Heart right ventricle (tissue), 16 donors: ENCODE measurements at places on chromosomes 5 and 9. TPM values are rescaled to one million over a fixed set of nuclear protein-coding genes. Genes with fewer than 3 reads are reported as not detected.

Gene TMEM171
- polyA plus RNA-seq, result not detected

Gene TUSC1
- 4.3 TPM for polyA plus RNA-seq

Gene RAPGEF1
- 39.9 TPM for polyA plus RNA-seq

Gene SPATA31C1
- not detected for polyA plus RNA-seq

Gene WDR38
- not detected for polyA plus RNA-seq

Gene OLFML2A
- polyA plus RNA-seq, result 5.9 TPM

Gene TTLL11
- 2.6 TPM for polyA plus RNA-seq

Gene PCDHB2
- polyA plus RNA-seq, result 0.58 TPM

Gene KCNT1
- polyA plus RNA-seq, result 3.1 TPM

Gene P4HA2
- 27.2 TPM for polyA plus RNA-seq

Gene ST8SIA4
- 0.70 TPM for polyA plus RNA-seq

Gene CLK4
- 6.0 TPM for polyA plus RNA-seq

Gene NELFB
- polyA plus RNA-seq, result 31.5 TPM

Gene GAPT
- 0.20 TPM for polyA plus RNA-seq

Gene ZNF618
- 0.59 TPM for polyA plus RNA-seq

Gene TNC
- 12.1 TPM for polyA plus RNA-seq

Gene TLX3
- not detected for polyA plus RNA-seq

Gene ROR2
- polyA plus RNA-seq, result 0.44 TPM

Gene ANKRD34B
- not detected for polyA plus RNA-seq

Gene CSF1R
- polyA plus RNA-seq, result 6.4 TPM

Gene DROSHA
- polyA plus RNA-seq, result 32.1 TPM

Gene CAMK4
- polyA plus RNA-seq, result not detected

Gene IRF1
- 8.6 TPM for polyA plus RNA-seq

Gene NDUFS6
- polyA plus RNA-seq, result 187 TPM

Gene IL33
- 17.5 TPM for polyA plus RNA-seq

Gene SIL1
- 74.3 TPM for polyA plus RNA-seq

Gene NUTM2F
- polyA plus RNA-seq, result not detected

Gene ADAMTSL2
- polyA plus RNA-seq, result 4.9 TPM

Gene SOX30
- polyA plus RNA-seq, result 0.04 TPM

Gene SMIM32
- polyA plus RNA-seq, result not detected

Gene ZFP37
- 0.80 TPM for polyA plus RNA-seq

Gene GRIA1
- polyA plus RNA-seq, result 0.07 TPM

Gene CAPSL
- polyA plus RNA-seq, result not detected

Gene PFN3
- not detected for polyA plus RNA-seq

Gene GABRP
- 0.37 TPM for polyA plus RNA-seq

Gene LHX3
- polyA plus RNA-seq, result not detected

Gene PHF24
- polyA plus RNA-seq, result 0.07 TPM

Gene PDE8B
- polyA plus RNA-seq, result 1.1 TPM

Gene SPINK7
- polyA plus RNA-seq, result not detected

Gene PKD2L2
- polyA plus RNA-seq, result not detected

Gene RNF183
- polyA plus RNA-seq, result 0.03 TPM

Gene CCDC192
- polyA plus RNA-seq, result not detected

Gene CNTNAP3B
- polyA plus RNA-seq, result 10.4 TPM

Gene ORM2
- not detected for polyA plus RNA-seq

Gene SLC31A1
- polyA plus RNA-seq, result 13.0 TPM

Gene KIF27
- polyA plus RNA-seq, result 1.9 TPM

Gene SH3PXD2B
- 1.8 TPM for polyA plus RNA-seq

Gene KLHL3
- 12.4 TPM for polyA plus RNA-seq

Gene MAP3K1
- 5.6 TPM for polyA plus RNA-seq

Gene IRGM
- polyA plus RNA-seq, result 0.06 TPM

Gene IL7R
- polyA plus RNA-seq, result 0.22 TPM

Gene SEMA4D
- polyA plus RNA-seq, result 2.3 TPM

Gene CNTLN
- polyA plus RNA-seq, result 2.0 TPM

Gene TRPM6
- 0.22 TPM for polyA plus RNA-seq

Gene PCDHGA8
- 3.7 TPM for polyA plus RNA-seq
